Stimulated activated CD8-positive, alpha-beta memory T cell treated with anti-CD3 and anti-CD28 coated beads, Interleukin-15, amount 100 ng/mL, for 48 hours (primary cell): ENCODE measurements at places on chromosomes 6 and 20.

DNA sequence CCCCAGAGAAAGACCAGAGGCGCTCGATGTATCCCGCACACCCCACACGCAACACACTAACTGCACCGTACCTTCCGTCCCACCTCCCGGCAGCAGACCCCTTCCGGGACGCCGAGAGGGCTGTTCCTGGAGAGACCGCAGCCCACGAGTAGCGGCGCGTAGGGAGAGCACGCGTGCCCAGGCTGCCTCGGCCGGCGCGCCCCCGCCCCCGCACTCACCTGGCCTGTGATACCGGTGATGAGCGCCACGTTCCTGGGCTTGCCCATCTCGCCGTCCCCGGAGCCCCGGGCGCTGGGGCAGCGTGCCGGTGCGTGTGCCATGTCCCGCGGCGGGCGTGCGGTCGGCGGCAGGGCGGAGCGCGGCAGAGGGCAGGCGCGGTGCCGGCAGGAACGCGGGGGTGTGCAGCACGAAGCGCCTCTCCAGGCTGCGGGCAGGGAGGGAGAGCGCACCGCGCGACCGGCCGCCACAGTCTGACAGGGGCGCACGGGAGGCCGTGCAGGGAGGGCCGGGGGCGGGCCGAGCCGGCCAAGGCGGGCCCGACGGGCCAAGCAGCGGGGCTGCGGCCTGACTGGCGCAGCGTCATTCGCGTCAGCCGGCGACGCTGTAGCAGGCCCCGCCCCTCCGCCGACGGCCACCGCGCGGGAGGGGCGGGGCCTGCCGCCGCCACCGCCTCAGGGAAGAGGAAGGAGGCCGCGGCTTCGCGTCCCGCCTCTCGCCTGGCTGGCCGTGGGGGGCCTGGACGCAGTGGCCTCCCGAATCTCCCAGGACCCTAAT lies at the start of gene GMDS:
TSS of gene GMDS (minus strand) at position 503 of the 774 bp plus-strand sequence.
- DNase-seq = peak; percentile 75

GRCh38 chr6:152293404-152293803 lies 343.8 kb downstream of the SYNE1 start:
- DNase-seq = no peak

- no peak for DNase-seq
Measured at GRCh38 chr6:7636151-7636550, 46.2 kb downstream of the SNRNP48 start.

DNA sequence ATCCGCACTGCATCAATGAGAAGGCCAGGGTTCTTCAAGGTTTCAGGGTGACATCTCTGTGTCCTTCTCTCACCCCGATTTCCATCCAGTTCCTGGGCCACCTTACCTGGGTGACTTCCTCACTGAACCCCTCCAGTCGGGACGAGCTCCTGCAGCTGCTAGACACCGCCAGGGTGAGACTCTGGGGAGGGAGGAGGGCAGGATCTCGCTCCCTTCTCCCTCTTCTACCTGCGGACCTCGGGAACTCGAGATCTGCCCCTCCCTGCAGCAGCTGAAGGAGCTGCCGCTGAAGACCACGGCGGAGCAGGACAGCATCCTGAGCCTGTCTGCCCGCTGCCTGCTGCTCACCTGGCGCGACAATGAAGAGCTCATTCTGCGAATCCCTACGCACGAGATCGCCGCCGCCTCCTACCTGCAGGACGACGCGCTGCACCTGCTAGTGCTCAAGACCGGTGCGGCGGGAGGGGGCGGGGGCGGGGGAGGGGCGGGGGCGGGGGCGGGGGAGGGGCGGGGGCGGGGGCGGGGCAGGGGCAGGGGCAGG lies 7.5 kb downstream of the CCM2L start:
- DNase-seq = no peak

GRCh38 chr6:96685702-96686101 lies 122.8 kb downstream of the FHL5 start:
- no peak for DNase-seq

DNA sequence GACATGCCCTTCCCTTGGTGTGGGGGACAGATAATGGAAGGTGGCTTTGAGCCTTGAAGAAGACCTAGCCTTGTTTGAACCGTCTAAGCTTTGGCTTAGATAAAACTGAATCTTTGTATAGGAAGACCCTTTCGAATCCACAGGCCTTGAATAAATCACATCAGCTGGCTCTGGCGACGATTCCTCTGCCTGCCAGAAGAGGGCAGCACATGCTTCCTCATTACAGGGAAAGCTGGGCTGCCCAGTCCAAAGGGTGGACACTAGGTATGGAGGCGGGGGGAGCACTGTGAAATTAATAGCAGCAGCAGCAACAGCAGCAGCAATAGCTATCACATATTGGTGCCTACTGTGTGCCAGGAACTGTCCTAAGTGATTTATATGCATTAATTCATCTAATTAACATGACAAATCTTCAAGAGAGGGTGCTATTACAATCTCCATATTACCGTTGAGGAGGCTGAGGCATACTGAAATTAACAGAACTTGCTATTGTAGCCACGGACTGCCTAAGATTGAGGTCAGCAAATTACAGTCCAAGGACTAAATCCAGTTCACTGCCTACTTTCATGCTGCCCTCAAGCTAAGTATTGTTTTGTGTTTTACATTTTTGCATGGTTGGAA lies 85.1 kb downstream of the CLIC5 start:
- peak; percentile 19 for DNase-seq

- no peak for DNase-seq
Measured at GRCh38 chr20:32216179-32217142, 8.8 kb downstream of the POFUT1 start.
